G401 (cell line): ENCODE measurements at places on chromosomes 7 and 10. TPM values are rescaled to one million over a fixed set of nuclear protein-coding genes. Genes with fewer than 3 reads are reported as not detected.

RNF133 gene
- total RNA-seq = not detected in 2 replicates

RSPH10B2 gene
- 0.80 and 6.6 TPM in 2 replicates for total RNA-seq

ATXN7L1 gene
- 0.44 and 4.4 TPM in 2 replicates for total RNA-seq

SPDYE2 gene
- not detected in 2 replicates for total RNA-seq

EXOC6 gene
- 5.9 and 10.6 TPM in 2 replicates for total RNA-seq

DNA sequence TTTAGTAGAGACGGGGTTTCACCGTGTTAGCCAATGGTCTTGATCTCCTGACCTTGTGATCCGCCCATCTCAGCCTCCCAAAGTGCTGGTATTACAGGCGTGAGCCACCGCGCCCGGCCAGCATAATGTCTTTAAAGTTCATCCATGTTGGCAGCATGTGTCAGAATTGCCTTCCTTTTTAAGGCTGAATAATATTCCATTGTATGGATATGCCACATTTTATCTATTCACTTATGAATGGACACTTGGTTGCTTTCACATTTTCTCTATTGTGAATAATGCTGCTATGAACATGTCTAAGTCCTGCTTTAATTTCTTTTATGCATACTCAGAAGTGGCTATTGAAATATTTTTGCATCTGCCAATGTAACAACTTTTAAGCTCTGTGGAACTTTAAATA is 754.0 kb upstream of the GALNT17 start:
- DNase-seq = no peak

GRCh38 chr10:121900443-121901174 is 27.2 kb downstream of the ATE1 start:
- DNase-seq = peak; percentile 67

- peak; percentile 34 for DNase-seq
These were observed 65.9 kb upstream of the CC2D2B start for GRCh38 chr10:95841661-95842498.

DNA sequence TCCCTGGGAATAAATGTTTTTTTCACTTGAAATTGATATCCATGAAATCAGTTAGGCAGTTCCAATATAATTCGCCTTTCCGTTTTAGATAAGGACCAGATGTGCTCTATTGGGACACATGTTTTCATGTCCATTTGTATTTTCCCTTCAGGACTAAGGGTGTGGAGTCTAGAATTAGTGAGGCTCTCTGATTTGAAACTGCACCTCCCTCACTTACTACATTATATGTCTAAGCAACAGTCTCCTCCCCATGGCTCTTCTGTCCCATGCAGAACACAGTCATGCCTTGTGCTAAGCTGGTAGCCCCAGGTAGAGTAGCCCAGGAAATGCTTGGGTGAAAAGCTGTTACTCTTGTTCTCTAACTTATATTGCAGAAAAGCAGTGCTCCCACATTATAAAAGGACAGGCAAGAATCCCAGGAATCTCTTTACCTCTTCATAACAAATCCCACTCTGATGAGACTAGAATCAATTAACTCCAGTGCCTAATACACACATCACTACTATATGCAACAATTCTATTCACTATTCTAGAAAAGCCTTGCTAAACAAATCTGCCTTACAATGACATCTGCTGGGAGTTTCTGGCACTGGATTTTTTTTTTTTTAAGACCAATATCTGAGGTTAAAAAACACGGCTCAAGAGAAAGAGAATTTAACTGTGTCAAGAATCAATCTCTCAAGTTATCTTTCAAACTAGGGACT is 293.9 kb downstream of the SNX13 start:
- no peak for DNase-seq

DNA sequence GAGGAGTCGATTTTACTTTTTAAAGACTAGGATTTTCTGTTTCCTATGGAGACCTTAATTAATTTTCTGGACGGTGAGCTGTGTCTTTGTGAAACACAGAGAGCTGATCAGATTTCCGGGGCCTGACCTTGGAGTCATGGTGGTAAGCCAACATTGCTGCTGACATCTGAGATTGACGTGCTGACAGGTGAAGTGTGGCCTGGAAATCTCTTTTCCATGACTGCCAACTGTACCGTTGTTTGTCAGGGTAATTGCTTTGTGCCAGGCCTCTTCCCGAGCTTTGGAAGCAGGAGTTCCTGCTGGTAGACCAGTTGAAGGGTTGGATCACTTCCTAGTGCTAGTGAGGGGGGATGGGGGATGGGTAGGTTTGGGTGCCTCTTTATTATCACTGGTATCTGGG is 71.2 kb downstream of the ADRA2A start:
- DNase-seq = peak; percentile 14

GRCh38 chr10:3935933-3936359 is 150.9 kb upstream of the KLF6 start:
- DNase-seq = peak; percentile 18

DNA sequence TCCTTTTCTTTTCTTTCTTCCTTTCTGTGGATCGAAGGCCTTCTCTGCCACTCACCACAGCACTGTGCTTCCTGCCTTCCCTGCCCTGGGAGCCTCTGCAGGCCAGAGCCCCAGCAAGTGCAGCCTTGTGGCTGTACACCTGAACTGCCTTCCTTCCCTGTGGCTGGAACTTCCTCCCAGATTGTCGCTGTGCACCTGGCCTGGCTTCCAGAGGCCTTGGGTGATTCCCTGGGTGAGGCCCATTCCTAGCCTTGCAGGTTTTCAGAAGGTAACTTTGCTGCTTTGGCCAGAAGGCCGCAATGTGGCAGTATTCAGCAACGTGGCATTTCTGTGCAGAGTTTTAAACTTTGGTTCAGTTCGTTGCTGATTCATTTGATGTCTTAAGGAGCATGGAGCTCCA is 50.1 kb upstream of the RASGEF1A start:
- no peak for DNase-seq

DNA sequence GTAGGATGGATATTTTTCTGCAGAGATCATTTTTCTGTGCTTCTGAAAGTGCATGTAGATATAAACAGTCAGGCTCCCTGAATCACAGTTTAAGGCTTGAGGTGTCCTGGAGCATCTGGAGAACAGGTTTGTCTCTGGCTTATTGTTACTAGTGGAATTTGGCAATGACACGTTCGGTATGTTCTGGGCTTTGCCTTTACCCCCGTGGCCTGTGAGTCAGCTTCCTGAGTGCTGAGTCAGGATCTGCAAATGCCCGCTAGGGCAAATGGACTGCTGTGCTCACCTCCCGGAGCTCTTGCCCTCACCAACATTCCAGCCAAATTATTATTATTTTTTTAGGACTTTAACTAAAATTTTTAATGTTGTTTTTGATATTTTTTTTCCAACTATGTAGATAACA is 192.5 kb upstream of the PRSS1 start:
- no peak for DNase-seq

DNA sequence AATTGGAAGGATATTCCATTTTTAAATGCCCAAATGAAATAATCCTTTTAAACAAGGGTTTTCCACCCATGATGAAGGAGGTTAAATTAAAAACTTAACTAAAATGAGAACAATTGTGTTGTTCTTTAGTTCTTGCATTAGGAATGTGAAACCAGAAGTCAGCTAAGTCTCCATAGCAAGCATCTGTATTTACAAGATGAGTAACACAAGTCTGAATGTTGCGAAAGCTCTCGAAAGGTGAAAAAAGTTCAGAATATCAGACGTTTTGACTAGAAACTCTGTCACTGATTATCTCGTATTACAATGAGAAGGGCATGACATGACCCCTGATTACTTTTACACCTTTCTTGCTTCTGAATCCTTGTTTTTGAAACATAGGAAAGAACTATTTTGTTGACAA is 149.6 kb downstream of the BICC1 start:
- no peak for DNase-seq
